Type B pancreatic cell (in vitro differentiated cells): ENCODE measurements at places on chromosomes 1 and 21. TPM values are rescaled to one million over a fixed set of nuclear protein-coding genes. Genes with fewer than 3 reads are reported as not detected.

DNA sequence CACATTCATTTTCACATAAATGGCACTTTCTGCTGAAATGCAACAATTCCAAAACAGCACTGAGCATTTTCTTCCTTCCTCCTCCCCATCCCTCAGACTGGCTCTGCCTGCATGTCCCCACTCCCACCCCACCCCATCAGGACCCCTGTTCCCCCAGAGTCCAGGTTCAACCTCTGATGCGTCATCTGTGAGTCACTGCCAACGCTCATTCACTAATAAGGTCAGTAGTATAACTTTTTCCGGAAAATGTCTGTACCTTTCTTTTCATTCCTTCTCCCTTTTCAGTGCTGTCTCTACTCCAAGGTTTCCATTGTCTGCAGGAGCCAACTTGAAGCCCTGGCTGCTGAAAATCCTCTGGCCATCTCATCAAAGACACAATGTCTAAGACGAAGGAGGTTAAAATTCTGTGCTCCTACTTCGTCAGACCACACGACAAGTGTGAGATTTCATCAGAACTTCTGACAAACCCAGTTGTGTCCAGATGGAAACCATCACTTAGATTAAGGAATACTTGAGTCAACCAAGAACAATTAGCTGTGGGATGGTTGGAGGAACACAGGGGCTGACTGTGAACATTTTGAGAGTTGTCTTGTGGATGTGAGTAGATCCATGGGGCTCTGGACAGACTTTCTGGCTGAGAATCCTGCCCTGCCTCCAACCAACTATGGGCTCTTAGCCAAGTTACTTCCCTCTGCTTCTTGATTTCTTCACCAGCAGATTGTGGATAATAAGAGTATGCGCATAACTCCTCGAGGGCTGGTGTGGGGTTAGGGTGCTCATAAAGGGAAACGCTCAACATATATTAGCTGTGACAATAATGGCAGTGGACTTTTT is 35.6 kb upstream of the UTS2 start:
- no peak for DNase-seq

GRCh38 chr1:235151033-235151432 is 10.0 kb downstream of the RBM34 start:
- DNase-seq = no peak

GRCh38 chr1:198848206-198848605 is 209.4 kb downstream of the PTPRC start:
- no peak for DNase-seq

OR2T35 gene
- total RNA-seq = not detected in 2 replicates

ACTL8 gene
- total RNA-seq = 0.22 TPM in 1 of 2 replicates, not detected in the other

CA14 gene
- 0.43 and 42.9 TPM in 2 replicates for total RNA-seq
